ENCODE measurements at places on chromosomes 6 and 20. TPM values are rescaled to one million over a fixed set of nuclear protein-coding genes. Genes with fewer than 3 reads are reported as not detected.

GNMT gene
- total RNA-seq = 1.2 TPM

SLC16A10 gene
- total RNA-seq = 10.6 TPM

- no peak for DNase-seq
- no peaks in the 10 kb centered on the region for H3K27me3 ChIP-seq
- no peaks in the 10 kb centered on the region for H3K36me3 ChIP-seq
Observed at GRCh38 chr6:22471132-22471690, 98.2 kb upstream of the HDGFL1 start.

- no peaks in the 10 kb centered on the region for H3K36me3 ChIP-seq
- DNase-seq = peak; percentile 7
- no peak overlapping the region for H3K4me3 ChIP-seq
- H3K27ac ChIP-seq = no peak overlapping the region
- no peaks in the 10 kb centered on the region for H3K4me1 ChIP-seq
Observed at GRCh38 chr6:104459543-104459942, 400.2 kb downstream of the HACE1 start.

- no peaks in the 10 kb centered on the region for H3K27me3 ChIP-seq
- no peak overlapping the region for H3K4me3 ChIP-seq
- no peaks in the 10 kb centered on the region for H3K4me1 ChIP-seq
- DNase-seq = no peak
Observed at GRCh38 chr6:35576682-35577081, 64.0 kb upstream of the TULP1 start.

GRCh38 chr6:106125925-106126435, 39.8 kb downstream of the PRDM1 start:
- H3K4me1 ChIP-seq = peaks cover 46% of the 10 kb centered on the region
- DNase-seq = peak; percentile 62
- peak overlapping the region; percentile 55 for H3K27ac ChIP-seq
- peaks cover 2% of the 10 kb centered on the region for H3K27me3 ChIP-seq

- DNase-seq = no peak
- H3K27me3 ChIP-seq = no peaks in the 10 kb centered on the region
- H3K36me3 ChIP-seq = no peaks in the 10 kb centered on the region
- H3K4me1 ChIP-seq = no peaks in the 10 kb centered on the region
- no peak overlapping the region for H3K27ac ChIP-seq
- H3K4me3 ChIP-seq = no peak overlapping the region
Observed at GRCh38 chr6:76701610-76702009, 629.1 kb upstream of the IMPG1 start.

DNA sequence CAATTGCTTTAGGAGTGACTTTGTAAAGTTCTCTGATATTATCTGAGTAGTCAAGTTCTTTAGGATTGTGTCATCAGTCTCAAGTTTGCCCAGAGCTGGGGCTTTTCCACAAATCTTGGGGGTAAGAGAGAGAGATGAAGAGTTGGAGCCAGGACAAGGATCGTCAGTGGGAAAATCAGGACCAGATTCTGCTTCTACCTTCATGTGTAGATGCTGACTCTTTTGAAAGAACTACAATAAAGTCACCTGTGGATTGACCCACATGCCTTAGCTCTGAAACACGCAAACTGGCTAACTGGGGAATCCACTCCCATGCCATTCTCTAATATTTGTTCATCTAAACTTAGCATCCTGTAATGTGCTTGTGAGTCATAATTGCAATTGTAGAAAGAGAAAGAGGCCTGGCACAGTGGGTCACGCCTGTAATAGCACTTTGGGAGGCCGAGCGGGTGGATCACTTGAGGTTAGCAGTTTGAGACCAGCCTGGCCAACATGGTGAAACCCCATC, 15.6 kb upstream of the BICRAL start:
- no peaks in the 10 kb centered on the region for H3K36me3 ChIP-seq
- H3K4me3 ChIP-seq = no peak overlapping the region
- no peak for DNase-seq

All from GM12878 (cell line).